ENCODE measurements at places on chromosomes 12 and 14.

DNA sequence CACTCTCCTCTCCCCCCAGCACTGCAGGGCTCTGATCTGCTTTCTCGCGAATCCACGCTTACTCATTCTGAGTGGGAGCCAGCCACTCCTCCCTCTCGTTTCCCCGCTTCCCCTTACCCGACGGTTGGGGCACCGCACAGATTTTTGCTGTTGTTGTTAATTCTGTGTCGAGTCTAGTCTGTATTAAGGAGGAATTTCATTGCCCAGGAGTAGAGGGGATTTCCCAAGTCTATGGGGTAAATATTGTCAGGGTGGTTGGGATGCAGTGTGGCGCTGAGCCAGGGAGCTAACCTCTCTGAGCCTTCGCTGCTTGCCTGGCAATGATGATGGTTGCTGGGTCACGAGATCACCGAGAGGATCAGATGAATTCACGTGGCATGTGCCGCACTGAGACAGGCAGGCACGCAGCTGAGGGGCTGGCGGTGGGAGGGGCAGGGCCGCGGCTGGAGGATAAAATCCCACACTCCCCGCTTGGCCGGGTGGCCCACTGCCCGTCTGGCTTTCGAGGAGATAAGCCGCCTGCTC lies 18.5 kb downstream of the NCOR2 start:
- peak; percentile 41 for DNase-seq

DNA sequence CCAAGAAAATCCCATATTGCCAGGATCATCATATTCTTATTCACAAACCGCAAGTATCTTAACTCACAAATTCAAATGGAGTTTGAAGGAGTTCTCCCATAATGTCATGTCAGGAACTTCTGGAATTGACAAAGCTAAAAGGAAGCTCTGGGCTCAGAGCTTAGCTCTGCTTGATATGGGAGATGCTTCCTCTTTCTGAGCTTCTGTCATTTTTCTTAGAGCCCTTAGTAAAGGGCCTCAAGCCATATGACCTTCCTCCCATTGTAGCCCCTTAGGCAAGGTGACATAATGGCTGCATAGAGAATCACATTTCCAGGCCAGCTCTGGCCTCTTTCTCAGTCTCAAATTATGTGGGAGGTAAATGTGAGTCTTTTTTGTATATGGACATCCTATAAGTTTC lies 40.9 kb downstream of the SLC4A8 start:
- DNase-seq, result no peak

- no peak for DNase-seq
These were observed 124.1 kb upstream of the E2F7 start for GRCh38 chr12:77189458-77189857.

DNA sequence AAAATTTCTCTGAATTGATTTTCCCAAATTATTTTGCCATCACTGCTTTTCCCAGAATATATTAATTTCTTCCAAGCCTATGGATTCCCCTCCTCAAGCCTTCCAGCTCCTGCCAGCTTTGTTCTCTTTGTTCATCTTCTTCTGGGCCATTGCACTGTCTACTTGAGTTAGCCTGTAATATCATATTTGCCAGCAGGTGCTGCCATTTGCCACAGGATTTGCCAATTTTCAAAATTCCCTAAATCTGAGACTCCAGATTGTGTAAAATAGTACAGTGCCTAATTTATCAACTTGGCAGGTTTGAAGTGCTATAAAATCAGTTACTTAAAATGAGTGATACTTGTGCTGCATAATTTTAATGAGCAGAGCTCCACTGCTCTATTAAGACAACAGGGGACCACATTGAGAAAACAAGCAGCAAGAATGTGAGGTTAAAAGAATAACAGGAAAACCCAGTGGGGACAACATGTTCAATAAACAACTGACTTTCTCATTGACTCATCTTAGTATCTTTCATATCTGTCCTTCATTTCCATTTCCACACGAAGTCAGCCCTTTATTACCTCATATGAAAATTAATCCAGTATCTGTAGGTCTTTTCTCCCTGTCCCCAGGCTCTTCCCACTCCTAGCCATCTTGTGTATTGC lies 84.6 kb upstream of the CCDC196 start:
- DNase-seq, result no peak

- DNase-seq, result no peak
These were observed 53.6 kb upstream of the EIF5 start for GRCh38 chr14:103280278-103280928.

DNA sequence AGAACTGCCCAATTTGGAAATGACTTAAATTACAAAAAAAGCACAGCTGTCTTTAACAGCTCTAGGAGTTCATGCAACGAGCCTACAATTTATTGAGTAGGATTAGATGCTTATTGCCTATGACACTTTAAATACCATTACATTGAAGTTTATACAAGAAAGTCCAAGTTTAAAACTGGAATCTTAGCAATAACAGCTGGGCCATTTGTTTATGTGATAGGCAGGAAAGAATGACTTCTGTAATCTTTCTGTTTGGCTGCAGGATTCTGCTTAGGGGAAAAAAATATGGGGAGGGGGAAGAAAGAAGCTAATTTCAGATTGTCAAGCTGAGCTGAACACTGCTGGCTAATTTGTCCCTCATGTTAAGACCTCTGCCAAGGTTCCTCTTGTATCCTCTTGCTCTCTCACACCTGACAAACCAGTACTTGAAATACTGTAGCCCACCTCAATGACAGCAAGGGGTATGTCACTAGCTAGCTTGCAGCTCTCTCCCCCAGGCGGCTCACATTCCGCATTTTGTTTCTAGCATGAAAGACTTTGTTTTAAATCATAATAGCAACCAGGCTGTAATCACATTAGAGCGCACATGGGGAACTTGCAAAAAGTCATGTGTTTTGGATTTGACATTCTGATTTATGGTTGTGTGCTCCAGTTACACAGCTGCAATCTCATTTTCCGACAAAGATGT lies 384.8 kb downstream of the BMP4 start:
- DNase-seq, result no peak

GRCh38 chr12:45400991-45401390 lies 185.1 kb downstream of the ANO6 start:
- no peak for DNase-seq

DNA sequence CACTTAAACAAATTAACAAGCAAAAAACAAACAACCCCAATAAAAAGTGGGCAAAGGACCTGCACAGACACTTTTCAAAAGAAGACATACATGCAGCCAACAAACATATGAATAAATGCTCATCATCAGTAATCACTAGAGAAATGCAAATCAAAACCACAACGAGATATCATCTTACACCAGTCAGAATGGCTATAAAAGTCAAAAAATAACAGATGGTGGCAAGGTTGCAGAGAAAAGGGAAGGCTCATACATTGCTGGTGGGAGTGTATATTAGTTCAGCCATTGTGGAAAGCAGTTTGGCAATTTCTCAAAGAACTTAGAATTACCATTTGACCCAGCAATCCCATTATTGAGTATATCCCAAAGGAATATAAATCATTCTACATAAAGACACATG lies 34.6 kb upstream of the NT5DC3 start:
- no peak for DNase-seq

- no peak for DNase-seq
These were observed 389.3 kb downstream of the BMP4 start for GRCh38 chr14:53567236-53567780.
